Body of pancreas (tissue), 4 donors: ENCODE measurements at places on chromosomes 1 and 21.

DNA sequence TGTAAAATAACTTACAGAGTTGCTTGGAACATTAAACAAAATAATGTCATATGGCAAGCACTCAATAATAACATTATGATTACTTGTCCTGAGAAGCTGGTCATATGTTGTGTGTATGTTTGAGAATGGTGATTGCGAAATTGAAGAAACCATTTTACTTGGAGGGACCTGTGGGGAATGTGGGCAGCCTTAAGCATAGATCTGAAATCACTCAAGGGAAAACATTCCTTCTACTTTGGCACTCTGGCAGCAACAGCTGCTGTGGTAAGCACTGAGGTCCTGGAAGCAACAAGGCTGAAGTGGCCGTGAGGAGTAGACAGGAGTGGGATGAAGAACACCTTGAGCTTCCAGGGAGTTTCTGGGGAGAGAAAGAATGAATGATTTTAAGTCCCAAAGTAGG lies 165.4 kb upstream of the ADAMTS5 start:
- no peak for DNase-seq

- no peak for DNase-seq
Measured at GRCh38 chr1:154521695-154522094, 19.5 kb upstream of the SHE start.

- no peak for DNase-seq
Measured at GRCh38 chr1:113434874-113435175, 44.5 kb downstream of the MAGI3 start.

GRCh38 chr1:92599184-92599583 lies 112.5 kb upstream of the GFI1 start:
- DNase-seq: no peak

DNA sequence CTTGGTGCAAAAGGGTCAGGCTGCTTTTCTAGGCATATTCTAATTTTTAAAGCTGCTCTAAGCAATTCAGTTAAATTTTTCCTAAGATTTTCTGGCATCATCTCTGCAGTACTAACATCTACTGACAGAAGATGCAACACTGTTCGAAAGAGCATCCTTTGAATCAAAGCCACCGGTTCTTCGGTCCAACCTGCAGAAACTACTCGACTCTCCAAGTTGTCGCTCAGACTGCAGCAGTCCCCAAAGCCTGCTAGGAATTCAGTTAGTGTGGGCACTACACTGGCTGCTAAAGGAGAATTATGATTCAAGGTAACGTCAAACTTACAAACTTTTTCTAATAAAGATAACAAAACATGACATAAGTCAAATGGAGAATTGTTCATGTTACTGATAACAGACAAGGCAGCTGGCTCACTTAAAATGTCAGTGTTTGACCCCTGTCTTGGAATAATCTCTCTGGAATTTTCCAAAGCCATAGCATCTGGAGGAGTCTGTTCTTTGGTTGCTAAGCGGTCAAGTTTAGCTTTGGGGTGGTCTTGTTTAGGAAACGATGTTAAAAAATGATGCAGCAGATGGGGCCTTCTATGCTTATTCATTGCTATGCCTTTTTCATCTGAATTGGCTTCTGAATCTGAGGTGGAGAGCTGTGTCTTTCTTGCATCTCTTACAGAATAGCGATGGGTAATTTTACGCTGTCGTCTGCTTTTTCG lies 56.9 kb downstream of the LYST start:
- DNase-seq: no peak

- no peak for DNase-seq
Measured at GRCh38 chr1:68868606-68869005, 371.7 kb upstream of the DEPDC1 start.

DNA sequence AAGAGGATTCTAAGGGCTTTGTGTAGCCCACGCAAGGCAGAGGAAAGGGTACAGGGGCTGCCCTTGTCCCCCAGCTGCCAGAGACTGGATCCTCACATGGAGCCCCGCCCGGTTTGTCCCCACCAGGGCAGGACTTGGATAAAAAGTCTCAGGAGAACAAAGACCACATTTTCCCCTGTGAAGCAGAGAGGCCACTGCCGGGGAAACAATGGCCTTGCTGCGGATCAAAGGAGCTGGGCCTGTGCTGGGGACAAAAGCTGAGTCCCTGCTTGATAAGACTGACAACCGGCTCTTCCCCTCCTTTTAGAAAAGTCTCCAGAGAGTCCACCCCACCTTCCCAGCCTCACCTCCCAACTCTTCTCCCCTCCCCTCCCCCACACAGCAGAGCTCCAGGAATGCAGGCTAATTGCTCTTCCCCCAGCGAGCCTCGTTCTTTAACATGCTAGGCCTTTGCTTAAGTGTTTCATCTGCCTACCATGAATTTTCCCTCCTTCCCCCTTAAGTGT lies 142.4 kb downstream of the PLPP3 start:
- DNase-seq: no peak

DNA sequence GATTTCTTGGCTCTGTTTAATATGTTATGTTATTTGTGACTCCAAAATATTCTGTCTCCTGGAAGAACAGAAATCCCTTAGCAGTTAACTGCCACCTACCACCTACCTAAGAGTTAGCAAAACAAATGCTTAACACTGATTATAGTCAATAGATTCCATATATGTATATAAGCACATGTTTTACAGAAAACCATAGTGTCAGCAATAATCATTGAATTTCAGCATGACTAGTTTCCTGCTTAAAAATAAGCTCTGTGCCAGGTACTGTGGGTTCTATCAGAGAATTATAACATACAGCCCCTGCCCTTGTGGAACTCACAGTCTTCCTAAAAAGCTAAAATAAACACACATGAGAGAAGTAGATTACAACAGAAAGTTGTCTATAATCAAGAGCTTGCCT lies 561.9 kb upstream of the CAMK1G start:
- DNase-seq: no peak

DNA sequence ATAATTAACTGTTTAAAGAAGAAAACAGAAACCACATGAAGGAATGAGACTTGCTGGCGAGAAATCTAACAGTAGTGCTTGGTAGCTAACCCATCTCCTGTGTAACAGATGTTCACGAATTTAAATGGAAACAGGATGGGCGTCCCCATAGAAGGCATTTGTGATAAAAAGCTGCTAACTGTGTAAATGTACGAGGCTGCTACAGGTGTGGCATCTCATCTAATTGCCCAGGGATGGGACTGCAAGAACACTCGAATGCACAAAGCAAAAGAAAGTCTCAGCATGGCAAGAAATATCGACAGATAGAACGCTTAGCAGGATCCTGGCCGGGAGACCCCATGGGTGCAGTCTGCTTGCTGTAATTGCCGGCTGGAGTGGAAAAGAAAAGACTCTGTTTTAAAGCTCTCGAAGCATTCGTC lies 112.7 kb downstream of the RUNX1 start:
- no peak for DNase-seq

DNA sequence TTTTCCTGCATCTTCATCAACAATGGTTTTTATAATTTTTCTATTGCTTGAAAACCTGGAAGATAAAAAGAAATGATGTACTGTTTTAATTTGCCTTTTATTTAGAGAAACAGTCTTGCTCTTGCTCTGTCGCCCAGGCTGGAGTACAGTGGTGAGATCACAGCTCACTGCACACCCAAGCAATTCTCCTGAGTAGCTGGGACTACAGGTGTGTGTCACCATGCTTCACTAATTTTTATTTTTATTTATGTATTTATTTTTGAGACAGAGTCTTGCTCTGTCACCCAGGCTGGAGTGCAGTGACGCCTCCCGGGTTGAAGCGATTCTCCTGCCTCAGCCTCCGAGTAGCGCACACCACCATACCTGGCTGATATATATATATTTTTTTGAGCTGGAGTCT lies 43.0 kb upstream of the RPL11 start:
- DNase-seq: no peak

GRCh38 chr1:18681423-18681835 lies 50.8 kb downstream of the PAX7 start:
- DNase-seq: no peak

DNA sequence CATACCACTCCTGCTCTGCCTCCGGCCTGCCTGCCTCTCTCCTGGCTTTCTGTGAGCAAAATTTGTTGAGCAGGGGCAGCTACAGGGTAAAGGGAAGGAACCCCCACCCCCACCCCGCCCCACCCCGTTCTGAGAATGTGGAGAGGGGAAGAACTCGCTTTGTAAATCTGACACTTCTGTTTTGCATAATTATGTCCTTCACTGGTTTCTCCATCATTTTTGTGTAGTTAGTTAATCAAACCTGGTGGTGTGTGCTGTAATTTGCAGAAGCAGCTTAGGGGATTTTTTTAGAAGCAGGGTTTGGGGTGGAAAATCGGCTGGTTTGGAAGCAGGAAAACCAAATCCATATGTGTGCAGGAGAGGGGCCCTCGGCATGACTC lies 58.1 kb upstream of the TMEM51 start:
- no peak for DNase-seq

GRCh38 chr1:5109633-5110032 lies 455.2 kb downstream of the AJAP1 start:
- no peak for DNase-seq

GRCh38 chr1:184221087-184221486 lies 165.7 kb upstream of the C1orf21 start:
- DNase-seq: no peak
